ENCODE measurements at places on chromosomes 1 and 21. TPM values are rescaled to one million over a fixed set of nuclear protein-coding genes. Genes with fewer than 3 reads are reported as not detected.

DNA sequence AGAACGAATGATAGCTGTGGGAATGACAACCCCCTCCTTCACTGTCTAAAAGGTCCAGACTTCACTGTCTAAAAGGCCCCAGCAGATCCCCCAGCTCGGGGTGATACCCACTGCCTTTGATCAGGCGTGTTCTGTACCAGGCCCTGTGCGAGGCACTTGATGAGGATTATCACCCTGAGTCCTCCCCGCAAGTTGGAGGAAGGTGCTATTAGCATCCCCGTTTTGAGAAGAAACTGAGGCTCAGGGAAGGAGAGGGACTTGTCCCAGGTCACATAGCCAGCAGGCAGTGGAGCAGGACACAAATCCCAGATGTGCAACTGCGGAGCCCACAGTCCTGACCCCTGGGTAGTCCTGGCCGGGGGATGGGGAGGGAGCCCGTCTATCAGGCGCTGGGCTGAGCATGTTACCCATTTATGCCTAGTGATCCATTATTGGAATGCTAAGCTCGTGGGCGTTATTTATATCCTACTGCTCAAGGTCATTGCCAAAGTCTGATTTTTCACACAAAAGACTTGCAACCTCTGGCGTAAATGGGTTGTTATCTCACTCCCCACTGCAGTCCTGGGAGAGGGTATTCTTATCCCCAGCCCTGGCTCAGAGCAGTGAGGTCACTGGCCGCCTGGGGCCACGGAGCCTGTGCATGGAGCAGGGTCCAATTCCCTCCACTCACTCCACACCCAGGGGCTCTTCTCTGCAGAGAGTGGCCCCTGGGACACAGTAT lies 722.2 kb downstream of the MATN1 start:
- no peaks in the 10 kb centered on the region for H3K4me1 ChIP-seq
- no peak overlapping the region for H3K27ac ChIP-seq
- H3K36me3 ChIP-seq = no peaks in the 10 kb centered on the region
- DNase-seq = no peak
- no peak overlapping the region for H3K4me3 ChIP-seq

Gene GBP6
- total RNA-seq = 0.73 TPM

DNA sequence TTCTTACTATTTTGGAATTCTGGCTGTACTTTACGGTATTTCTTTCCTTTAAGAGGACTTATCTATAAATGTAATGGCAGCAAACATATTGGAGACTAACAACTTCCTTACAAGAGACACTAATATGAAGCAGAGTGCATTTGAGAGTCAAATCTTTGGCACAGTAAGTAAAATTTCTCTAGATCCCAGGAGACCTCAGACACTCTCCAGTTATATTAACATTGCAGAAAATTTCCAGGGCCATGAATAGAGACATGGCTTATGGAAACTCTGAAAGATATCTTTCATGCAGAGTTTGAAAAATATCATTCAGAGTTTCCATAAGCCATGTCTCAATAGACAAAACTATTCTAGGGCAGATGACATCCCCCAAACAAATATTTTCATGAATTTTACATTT lies 51.2 kb downstream of the IL23R start:
- no peak overlapping the region for H3K4me3 ChIP-seq
- H3K4me1 ChIP-seq = no peaks in the 10 kb centered on the region
- DNase-seq = no peak
- no peaks in the 10 kb centered on the region for H3K36me3 ChIP-seq
- H3K27me3 ChIP-seq = no peaks in the 10 kb centered on the region

- no peaks in the 10 kb centered on the region for H3K4me1 ChIP-seq
- H3K27me3 ChIP-seq = no peaks in the 10 kb centered on the region
- no peak for DNase-seq
- no peak overlapping the region for H3K4me3 ChIP-seq
Measured at GRCh38 chr1:10781137-10781536, 15.3 kb downstream of the CASZ1 start.

DNA sequence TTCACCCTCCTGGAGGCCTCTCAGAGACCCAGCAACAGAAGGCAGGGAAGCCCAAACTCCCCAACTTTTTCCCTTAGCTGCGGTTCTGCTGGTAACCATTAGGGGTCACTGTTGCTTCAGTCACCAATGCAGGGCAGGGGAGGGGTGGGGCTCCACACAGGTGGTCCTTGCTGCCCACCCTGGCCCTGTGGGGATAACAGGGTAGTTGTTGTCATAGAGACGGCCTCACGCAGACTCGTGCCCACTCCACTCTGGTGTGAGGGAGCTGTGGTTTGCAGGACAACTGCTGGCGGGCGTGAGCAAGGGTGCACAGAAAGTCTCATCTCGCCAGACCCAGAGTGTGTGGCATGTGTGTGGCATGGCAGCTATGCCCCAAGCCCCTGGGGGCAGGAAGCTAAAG lies 19.9 kb downstream of the INSRR start:
- H3K4me3 ChIP-seq = no peak overlapping the region
- H3K4me1 ChIP-seq = no peaks in the 10 kb centered on the region
- H3K27me3 ChIP-seq = peaks cover 10% of the 10 kb centered on the region
- no peaks in the 10 kb centered on the region for H3K36me3 ChIP-seq
- no peak for DNase-seq

Gene AADACL4
- total RNA-seq = not detected
